Fibroblast of skin of right quadriceps (primary cell): ENCODE measurements at places on chromosomes 4 and X.
A peak's percentile ranks its signal among the peaks of the same experiment; 100 is the strongest.

DNA sequence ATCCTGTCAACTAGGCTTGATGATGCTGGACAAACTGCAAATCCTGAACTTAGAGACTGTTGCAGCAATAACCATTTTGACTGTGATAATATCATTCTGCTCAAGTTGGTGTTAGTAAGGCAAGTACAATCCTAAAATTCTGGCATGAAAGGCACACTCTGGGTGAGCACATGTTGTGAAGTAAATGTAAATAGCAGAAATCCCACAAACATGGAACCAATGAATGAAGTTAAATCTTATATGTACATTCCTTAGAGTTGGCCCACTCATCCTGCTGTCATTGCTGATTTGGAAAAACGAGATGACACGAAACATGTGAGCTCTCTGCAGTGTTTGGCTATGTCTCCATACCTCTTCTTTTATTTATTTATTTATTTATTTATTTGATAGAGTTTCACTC lies 21.0 kb downstream of the RBM47 start:
- peak; percentile 89 for DNase-seq

DNA sequence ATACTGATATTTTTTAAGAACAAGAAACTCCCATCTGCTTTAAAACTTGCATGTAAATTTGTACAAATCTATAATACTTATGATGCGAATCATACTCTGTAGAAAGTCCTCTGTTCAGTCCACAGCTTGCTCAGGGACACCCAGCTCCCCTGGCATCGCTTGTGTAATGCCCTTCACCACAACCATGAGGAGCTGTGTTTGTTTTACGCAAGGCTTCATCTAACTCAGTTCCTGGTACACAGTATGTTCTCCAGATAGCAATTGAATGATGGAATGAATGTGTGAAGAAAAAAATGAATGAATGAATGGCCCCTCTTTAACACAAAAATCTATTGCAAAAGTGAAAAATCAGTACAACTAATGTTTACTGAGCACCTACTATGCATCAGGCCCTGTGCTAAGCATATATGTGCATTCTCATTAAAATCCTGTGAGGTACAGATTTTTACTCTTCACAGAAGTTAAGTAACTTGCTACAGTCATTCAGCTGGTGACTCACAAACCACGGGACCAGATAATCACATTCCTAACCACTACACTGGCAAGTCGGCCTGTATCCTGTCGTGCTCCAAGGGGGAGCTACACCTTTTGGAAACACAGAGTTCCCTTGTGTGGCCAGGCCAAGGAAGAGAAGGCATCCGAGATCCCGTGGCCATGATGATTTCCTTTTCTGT lies 58.7 kb upstream of the KDR start:
- DNase-seq, result peak; percentile 91

GRCh38 chrX:143306991-143307937 lies 210.0 kb downstream of the SPANXN3 start:
- DNase-seq, result no peak

GRCh38 chrX:40374486-40374885 lies 206.3 kb upstream of the ATP6AP2 start:
- DNase-seq, result no peak

DNA sequence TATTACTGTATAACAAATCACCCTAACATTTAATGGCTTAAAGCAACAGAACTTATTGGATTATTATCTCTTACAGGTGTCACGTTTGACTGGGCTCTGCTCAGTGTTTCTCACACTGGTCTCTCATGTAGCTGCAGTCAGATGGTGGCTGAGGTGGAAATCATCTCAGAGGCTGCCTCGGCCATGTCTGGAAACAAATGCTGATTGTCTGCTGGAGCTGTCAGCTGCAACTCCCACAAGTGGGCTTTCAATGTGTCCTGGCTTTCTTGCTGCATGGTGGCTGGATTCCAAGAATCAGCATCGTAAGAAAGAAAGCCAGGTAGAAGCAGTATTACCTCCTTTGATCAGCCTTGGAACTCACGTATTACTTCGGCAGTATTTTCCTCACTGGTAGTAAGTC lies 277.6 kb downstream of the SPANXN1 start:
- DNase-seq, result no peak

GRCh38 chrX:124272370-124272982 lies 60.0 kb upstream of the TEX13D start:
- DNase-seq, result no peak

- no peak for DNase-seq
Measured at GRCh38 chr4:82706349-82707000, 92.1 kb downstream of the SCD5 start.

- DNase-seq, result peak; percentile 76
Measured at GRCh38 chrX:50707955-50708699, 105.9 kb downstream of the SHROOM4 start.

- DNase-seq, result peak; percentile 88
Measured at GRCh38 chr4:128322986-128323385, 35.4 kb upstream of the PGRMC2 start.

- no peak for DNase-seq
Measured at GRCh38 chrX:12741416-12741815, 49.8 kb upstream of the PRPS2 start.

- peak; percentile 21 for DNase-seq
Measured at GRCh38 chr4:181858741-181859140, 384.5 kb upstream of the TENM3 start.

GRCh38 chr4:131370846-131371245 lies 1778.2 kb upstream of the PCDH10 start:
- DNase-seq, result no peak

DNA sequence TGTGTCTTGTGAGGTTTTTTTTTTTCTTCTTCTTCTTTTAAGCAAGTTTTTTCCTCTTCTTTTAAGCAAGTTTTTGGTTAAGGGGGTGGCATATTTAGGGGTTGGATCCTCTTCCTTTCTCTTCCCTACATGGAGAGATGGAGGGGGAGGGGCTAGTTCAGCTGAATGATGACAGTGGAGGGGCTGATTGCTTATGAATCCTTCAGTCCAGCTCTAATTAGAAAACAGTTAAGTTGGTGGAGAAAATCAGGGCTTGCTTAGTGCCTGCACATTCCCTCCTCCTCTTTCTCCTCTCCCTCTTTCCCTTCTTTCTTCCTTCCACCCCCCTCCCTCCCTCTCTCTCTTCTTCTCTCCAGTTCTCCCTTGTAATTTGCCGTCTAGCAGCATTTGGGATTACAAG lies 4.4 kb upstream of the HAND2 start:
- no peak for DNase-seq

- no peak for DNase-seq
Measured at GRCh38 chr4:45484740-45485139, 639.1 kb downstream of the GABRG1 start.

GRCh38 chrX:122586831-122587230 lies 597.2 kb upstream of the GRIA3 start:
- no peak for DNase-seq
